ENCODE measurements at places on chromosomes 1 and 21.

- DNase-seq: no peak
Measured at GRCh38 chr1:61392409-61393242, 310.3 kb downstream of the NFIA start.

GRCh38 chr1:39970274-39970673, 15.3 kb downstream of the MFSD2A start:
- no peak for DNase-seq

DNA sequence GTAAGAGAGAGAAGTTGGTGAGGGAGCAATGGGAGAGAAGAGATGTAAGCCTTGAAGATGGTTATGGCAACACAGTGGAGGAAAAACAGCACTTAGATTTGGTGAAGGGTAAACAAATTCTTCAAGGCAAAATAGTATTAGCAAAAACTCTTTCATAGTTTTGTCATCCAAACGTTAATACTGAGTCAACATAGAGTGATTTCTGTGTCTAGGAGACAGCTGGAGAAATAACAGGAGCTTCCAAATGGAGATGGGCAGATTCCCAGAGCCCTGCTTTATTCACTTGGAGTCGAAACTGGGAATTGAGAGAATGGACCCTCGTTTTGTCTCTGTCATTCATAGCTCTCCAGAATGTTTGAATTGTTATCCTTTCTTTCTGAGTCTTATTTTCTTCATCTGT, 68.3 kb downstream of the PLA2G4A start:
- no peak for DNase-seq

DNA sequence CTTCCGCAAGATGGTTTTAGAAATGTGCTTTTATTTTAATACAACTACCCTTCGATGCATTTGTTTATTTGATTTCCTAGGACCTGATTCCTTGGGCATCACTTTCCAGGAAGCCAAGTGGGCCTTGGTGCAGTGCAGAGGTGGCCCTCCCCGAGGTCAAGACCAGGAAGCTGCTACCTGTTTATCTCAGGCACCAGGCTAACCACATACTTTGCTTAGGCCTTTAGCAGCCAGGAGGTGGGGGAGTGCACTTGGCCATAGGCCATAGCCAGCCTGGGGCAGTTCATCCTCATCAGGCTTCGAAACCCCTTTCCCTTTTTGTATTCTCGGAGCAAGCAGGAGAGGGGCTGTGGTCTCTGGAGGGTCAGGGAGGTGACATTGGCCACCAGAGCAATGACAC, 45.4 kb downstream of the SMYD2 start:
- DNase-seq: no peak

GRCh38 chr21:18298228-18298627, 53.6 kb downstream of the CHODL start:
- DNase-seq: no peak

GRCh38 chr1:11314959-11315358, 42.0 kb downstream of the UBIAD1 start:
- no peak for DNase-seq

DNA sequence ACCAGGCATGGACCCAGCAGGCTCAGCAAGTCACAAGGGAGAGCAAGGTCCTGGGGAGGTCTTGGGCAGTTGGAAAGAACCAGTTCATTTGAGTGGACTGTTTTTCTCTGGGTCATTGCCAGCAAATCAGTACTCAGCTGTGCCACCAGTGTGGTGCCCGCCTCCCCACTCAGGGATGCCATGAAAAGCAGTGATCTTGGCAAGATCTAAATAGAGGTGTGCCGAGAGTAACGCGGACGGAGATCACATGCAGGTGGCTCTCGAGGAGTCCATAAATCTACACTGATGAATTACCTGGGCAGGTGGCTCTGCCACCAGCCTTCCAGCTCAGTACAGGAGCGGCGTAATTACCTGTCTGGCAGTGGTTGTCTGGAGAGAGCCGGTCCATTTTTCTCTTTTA, 642.2 kb downstream of the PTPRU start:
- DNase-seq: no peak

- DNase-seq: no peak
Measured at GRCh38 chr1:95850763-95851162, 616.8 kb downstream of the RWDD3 start.

- no peak for DNase-seq
Measured at GRCh38 chr1:1548591-1548990, 8.2 kb upstream of the TMEM240 start.

All from activated T-helper 1 cell treated with anti-CD3 and anti-CD28 coated beads, Interleukin-2, amount 50 U/mL, for 16 hours (primary cell).